ENCODE measurements at places on chromosomes 5 and 9.

DNA sequence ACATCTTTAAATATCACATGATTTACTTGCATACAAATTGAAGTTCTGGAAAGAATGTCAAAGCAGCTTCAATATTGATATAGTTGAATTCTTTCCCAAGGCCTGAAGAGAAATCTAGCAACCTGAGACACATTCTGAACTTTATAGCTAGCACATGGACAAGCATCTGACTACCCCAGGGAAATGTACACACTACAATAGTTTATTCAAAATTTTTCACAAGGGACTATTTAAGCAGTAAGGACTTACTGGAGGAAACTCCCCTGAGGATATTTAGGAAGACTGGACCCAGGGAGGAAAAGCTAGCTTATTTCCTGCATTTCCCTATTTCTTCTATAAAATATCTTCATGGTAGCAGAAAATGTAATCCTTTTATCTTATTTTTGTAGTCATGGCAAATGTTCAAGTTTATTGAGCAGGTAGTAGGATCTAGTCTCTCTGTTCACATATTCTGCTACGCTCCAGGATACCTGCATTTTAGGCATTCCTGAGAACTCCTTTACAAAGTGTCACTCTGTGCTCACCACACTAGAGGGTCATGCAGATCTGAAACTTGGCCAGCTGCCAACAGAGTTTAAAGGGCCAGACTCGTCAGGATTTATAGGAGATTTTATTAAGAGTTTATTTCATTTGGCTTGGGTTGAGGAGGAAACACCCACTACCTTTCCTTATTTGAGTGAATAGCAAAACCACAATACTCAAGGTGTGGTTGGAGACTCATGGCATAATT lies 348.4 kb upstream of the FTMT start:
- DNase-seq = no peak

DNA sequence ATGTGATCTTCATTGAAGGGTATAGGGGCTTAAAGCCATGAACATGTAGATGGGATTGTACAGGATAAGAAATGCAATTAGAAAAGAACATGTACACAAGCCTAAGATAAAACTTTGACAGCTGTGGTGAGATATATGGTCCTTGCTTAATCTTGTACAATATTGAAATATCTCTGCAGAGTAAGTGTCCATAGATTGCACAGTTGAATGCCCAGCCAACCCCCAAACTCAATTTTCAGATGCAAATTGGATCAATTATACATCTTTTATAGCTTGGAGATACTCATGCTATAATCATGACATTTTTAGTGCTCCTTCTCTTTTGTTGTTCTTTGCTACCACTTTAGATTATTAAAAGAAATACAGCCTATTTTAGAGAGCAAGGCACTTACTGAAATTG lies 59.5 kb upstream of the CHSY3 start:
- no peak for DNase-seq

DNA sequence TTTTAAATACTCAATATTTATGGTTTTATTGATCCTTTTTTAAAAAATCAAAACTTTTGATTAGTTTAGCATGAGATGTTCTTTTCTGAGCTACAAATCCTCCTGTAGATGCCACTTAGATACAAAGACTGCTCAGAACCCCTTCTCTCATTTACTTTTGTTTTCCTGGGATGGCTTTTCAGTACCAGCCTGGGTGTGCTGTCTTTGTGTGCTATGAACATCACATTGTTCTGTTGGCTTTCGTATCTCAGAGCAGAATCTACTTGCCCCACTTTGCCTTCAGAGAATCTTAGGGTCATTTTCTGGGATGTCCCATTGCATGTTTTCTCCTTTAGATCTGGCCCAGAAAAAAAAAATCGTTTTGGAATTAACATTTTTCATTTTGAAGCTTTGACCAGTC lies 85.9 kb downstream of the RASGRF2 start:
- no peak for DNase-seq

DNA sequence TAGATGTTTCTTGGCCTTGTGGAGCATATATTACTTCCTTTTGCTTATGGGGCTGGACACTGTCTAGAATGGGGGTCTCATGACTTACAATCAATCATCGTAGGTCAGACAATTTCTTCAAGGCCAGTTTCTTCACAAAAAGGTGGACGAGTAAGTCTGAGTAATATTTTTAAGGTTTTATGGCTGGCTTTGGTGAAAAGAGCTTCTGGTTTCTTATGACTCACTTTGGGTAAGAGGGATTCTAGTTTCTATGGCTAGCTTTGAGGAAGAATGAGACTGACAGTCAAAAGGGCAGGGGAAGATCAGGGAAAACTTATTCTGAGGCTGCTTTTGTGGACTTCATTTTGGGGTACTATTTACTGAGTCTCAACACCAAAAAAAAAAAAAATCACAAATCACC lies 2067.2 kb upstream of the C9orf72 start:
- no peak for DNase-seq

DNA sequence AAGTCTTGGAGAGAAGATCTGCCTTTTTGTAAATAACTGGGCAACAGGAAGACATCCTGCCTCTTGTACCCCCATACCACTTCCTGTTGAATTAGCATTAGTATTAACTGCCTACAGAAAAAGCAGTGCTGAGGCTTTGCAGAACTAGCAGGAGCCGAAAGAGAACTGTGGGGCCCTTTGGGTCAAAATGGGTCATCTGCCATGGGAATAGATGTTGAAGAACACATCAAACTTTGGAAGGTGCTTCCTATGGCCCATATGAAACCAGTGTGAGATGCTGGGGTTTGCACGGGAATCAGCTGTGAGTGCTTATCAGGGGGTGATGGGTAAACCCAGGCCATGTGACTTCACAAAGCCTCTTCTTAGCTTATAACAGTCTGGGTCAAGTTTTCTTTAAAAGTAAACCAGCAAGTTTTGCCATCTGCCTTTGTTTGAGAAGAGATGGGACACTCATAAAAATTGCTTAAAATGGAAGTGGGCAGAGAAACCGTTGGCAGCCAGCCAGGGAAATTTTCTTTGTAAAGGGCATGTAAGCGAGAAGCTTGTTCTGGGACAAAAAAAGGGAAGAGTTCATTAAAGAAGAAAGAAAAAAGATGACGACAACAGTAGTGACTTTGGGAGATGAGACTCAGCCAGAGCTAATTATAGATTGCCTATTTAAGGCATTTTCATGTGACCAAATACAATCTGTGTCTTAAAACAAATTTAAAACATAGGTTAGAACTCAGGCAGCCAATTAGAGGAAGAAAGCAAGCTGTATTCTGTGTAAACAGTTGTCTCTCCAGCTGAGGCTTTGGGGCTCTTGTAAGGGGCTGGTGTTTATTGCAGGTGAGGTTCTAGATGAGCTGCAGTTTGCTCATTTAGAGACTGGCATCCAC lies 4.4 kb downstream of the SLC25A25 start:
- DNase-seq = peak; percentile 61

DNA sequence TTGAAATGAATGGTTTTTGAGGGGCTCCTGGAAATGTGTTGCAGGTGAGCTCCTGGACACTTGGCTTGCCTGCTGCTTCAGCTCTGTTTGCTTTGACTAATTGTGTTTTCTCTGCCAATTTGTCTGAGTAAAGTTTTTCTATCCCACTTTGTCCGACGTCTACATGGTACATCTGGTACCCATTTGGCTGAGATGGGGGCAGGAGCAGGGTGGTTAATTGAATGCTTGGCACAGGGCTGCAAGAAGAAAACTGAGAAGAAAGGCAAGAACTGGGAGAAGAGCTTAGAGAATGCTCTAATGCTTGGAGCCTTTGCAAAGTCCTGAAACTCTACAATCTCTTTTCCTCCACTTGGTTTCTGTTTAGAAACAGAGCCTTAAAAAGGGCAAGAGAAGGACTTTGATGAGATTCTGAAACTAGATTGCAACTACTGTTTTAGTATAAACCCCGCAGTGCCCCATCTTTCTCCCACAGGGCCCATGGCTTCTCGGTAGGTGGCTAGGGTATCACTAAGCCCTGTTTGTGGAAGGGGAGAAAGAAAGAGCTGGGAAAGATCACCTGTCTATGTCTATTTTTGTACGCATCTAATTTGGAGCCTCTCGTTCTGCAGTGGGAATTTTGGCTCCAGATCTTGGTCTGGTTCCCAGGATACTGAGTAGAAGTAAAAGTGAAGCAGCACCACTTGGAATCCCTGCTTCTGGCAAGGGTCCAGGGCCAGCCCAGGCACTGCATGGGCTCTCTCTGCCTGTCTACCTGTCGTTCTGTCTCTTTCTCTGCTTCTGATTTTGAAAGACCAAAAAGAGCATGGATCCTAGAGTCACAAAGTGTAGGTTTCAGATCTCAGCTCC lies 214.4 kb downstream of the SEMA6A start:
- DNase-seq = no peak

DNA sequence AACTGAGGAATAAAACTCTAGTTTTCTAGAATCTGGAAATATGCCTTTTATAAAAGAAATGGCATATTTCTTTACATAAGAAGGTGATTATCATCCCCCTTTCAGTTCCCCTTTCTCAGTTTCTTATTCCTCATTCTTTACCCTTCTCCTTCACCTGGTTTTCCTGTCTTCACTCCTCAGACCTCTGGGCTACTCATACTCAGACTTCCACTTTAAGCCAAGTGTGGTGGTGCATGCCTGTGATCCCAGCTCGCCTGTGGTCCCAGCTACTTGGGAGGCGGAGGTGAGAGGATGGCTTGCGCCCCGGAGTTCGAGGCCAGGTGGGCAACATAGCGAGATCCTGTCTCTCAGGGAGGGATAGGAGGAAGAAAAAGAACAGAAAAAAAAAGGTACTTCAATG lies 57.2 kb downstream of the RANBP6 start:
- DNase-seq = no peak

Data from activated CD8-positive, alpha-beta memory T cell treated with anti-CD3 and anti-CD28 coated beads, Interleukin-2, amount 50 U/mL, for 4 hours (primary cell).